ENCODE measurements at places on chromosomes 3 and 15.

GRCh38 chr15:38997841-38998240 is 433.2 kb upstream of the RASGRP1 start:
- DNase-seq = no peak

GRCh38 chr15:80788536-80788935 is 9.4 kb downstream of the CEMIP start:
- no peak for DNase-seq

GRCh38 chr3:21159543-21159906 is 591.5 kb downstream of the ZNF385D start:
- DNase-seq = no peak

DNA sequence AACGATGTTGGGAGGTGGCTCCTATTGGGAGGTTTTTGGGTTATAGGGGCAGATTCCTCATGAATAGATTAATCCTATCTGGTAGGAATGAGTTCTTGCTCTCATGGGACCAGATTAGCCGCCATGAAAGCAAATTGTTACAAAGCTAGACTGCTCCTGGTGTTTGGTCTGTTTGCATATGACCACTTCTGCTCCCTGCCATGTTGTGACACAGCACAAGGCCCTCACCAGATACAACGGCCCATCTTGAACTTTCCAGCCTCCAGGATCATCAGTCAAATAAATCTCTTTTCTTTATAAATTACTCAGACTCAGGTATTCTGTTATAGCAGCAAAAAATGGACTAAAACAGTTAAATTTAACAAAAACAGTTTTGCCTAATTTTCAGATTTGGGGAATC is 34.4 kb downstream of the TRIM42 start:
- no peak for DNase-seq

DNA sequence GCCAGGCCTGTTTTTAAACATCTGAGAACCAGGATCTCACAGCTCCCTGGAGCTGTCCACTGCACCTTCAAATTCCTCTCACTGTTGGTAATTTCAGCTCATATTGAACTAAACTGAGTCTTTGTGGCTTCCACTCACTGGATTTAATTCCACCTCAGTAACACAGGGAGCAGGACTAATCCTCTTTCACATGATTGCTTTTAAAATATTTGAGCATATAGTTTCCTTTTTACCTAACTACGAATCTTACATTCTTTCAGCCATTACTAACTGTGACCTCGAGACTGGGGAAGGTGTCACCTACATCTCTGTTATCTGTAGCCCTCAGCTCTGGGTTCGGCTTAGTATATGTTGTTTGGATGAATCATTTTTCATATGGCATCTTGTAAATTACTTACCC is 194.3 kb upstream of the C2CD4B start:
- no peak for DNase-seq

DNA sequence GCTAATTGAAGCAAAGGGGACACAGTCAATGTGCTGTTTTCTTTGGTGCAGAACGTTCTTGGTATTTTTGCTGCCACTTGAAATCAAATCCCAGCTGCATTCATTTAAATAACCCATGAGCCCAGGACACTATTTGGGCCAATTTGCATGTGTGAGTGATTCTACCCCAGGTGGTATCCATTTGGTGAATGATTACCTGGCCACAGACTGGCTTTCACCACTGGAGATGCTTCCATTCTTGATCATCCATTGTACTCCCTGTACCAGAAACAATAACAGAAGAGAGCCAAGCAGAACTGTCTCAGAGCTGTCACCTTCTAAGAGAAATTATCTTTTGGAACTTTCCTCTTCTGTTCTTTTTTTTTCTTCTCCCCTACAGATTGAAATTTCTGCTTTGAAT is 139.7 kb upstream of the RARB start:
- DNase-seq = no peak

All from NCI-H748 treated with DMSO at 0.1 percent for 48 hours (cell line).